CD4-positive, alpha-beta T cell (primary cell): ENCODE measurements at places on chromosomes 4 and X. TPM values are rescaled to one million over a fixed set of nuclear protein-coding genes. Genes with fewer than 3 reads are reported as not detected.

Gene GAGE12E
- not detected for total RNA-seq

Gene PCDH19
- total RNA-seq: not detected

DNA sequence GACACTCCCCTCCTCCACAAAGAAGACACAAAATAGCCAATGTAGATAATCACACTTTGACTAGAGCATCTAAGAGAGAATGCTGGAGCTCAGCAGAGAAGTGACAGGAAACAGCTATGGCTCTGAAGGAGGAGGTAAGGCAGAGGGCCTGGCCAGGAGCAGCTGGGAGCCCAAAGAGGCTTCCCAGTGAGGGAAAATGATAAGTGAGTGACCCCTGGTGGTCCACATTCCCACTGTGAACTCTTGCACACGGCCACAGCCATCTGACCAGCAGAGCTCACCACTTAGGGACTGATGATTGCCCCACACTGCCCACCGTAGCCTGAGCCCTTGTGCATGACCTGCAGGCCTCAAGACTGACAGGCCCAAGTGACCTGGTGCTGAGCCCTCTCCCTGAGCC lies 162.7 kb upstream of the GALNTL6 start:
- no peaks in the 10 kb centered on the region for H3K27me3 ChIP-seq
- no peaks in the 10 kb centered on the region for H3K4me1 ChIP-seq
- no peak for DNase-seq
- H3K27ac ChIP-seq: no peak overlapping the region
- no peaks in the 10 kb centered on the region for H3K36me3 ChIP-seq

DNA sequence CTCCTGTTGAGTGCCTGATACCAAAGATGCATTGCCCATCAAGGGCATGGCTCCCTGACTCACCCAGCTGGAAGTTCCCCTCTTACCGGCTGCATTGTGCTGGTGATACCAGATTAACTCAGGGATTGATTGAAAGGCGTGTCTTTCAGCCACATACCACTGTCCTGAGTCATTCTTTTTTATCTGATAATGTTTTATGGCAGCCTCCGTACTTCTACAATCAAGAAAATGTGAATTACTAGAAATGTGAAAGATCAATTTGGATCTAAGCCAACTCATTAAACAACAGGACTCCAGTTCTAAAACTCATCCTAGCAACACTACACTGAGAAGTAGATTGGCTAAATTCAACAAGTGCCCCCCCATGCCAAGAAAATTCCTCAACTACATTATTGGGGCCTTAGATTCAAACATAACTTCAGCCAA lies 40.0 kb downstream of the TXK start:
- no peaks in the 10 kb centered on the region for H3K4me1 ChIP-seq
- DNase-seq: no peak
- H3K4me3 ChIP-seq: no peak overlapping the region
- no peaks in the 10 kb centered on the region for H3K27me3 ChIP-seq
- H3K27ac ChIP-seq: peak overlapping the region; percentile 17

DNA sequence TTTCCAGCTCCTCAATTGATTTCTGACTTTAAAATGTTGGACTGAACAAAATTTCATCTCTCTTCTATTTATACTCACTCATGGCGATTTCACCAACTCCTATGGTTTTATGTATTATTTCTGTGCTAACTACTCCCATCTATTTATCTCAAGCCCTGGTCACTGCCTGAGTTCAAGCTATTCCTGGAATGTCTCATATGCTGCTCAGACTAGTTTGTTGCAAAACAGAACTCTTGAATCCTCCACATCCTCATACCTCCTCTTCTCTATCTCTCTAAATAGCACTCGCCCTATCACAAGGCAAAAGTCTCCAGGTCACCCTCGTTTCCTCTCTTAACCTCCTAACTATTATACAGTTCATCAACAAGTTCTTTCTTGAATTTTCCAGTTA lies 19.0 kb upstream of the DDX60 start:
- no peak for DNase-seq
- no peaks in the 10 kb centered on the region for H3K4me1 ChIP-seq
- no peaks in the 10 kb centered on the region for H3K36me3 ChIP-seq
- no peak overlapping the region for H3K4me3 ChIP-seq
- H3K27ac ChIP-seq: no peak overlapping the region
- no peaks in the 10 kb centered on the region for H3K27me3 ChIP-seq

- no peak for DNase-seq
- H3K36me3 ChIP-seq: no peaks in the 10 kb centered on the region
- no peaks in the 10 kb centered on the region for H3K27me3 ChIP-seq
- H3K4me3 ChIP-seq: no peak overlapping the region
- H3K27ac ChIP-seq: no peak overlapping the region
These were observed 72.8 kb upstream of the ARSJ start for GRCh38 chr4:114052227-114052626.

DNA sequence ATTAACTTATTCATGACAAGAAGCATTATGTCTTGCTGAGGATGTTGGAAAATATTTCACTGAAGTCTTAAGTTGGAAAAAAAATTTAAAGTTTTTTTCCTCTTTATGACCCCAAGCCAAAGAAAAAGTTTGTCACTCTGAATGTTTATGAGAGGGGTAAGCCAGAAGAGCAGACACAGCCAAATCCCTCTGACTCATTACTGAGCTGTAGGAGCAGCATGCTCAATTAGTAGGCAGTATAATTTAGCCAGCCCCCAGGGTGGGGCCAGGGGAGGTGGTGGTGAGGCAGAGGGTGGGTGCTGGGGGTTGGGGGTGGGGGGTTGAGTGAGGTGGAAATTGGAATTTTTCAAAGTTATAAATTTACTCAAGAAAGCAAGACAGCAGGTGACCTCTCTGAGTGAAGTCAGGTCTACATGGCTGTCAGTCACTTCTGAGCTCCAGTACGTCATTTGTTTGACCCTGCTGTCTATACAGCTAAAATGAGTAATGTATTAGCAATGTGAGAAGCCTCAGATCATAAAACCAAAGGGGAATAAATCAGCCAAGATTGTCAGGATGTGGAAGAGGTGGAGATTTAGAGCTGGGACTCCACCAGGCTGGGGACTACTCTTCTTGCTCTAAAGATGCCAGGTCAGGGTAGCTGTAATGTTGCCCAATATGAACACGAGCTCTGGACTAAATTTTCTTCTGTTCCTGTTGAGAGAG lies 98.8 kb upstream of the NDP start:
- H3K27ac ChIP-seq: no peak overlapping the region
- no peak for DNase-seq
- H3K4me1 ChIP-seq: no peaks in the 10 kb centered on the region

- no peak overlapping the region for H3K27ac ChIP-seq
- H3K4me1 ChIP-seq: peaks cover 40% of the 10 kb centered on the region
- no peaks in the 10 kb centered on the region for H3K27me3 ChIP-seq
- H3K4me3 ChIP-seq: peak overlapping the region; percentile 98
These were observed 2.6 kb downstream of the PGK1 start for GRCh38 chrX:78106651-78106986.

DNA sequence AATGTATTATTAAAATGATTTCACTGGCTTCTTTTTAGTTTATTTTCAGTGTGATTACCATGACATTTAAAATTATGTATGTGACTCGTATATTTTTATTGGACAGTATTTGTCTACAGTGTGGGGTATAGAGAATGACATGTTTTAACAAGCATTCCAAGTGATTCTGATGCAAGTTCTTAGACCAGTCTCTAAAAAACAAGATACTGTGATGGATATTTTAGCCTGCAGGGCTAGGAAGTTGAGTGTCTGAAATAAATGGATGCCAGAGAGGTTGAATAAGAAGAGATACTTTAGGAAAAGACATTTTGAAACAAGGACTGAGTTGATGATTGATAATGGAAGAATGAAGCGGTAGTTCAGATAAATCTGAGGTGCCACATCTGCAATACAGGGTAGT lies 3.5 kb upstream of the MAD2L1 start:
- H3K4me1 ChIP-seq: peaks cover 14% of the 10 kb centered on the region
- no peak overlapping the region for H3K27ac ChIP-seq
- DNase-seq: no peak

DNA sequence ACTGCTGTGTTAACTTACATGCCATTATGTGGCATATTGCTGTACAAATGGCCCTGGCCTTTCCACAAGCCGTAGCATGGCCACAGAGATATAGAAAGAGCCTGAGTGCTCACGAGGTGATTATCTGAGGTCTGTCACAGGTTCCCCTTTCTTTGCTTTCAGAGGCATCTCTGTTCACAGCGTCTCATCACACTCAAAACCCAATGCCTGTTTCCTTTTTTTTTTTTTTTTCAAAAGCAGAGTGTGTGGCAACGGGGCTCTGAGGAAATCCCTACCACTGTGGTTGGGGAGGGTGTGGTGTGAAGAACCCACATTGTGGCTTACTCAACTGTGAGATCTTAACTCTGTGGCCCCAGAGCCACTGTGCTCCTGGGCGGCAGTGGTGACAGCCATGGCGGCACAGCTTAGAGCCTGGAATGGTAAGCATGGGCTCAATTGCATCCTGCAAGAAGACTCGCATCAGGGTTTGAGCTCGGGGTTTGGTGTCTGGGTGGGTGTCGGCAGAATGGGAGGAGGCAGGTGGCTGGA lies 30.8 kb downstream of the RTL5 start:
- H3K36me3 ChIP-seq: no peaks in the 10 kb centered on the region
- peak overlapping the region; percentile 61 for H3K4me3 ChIP-seq
- peaks cover 2% of the 10 kb centered on the region for H3K27me3 ChIP-seq
- H3K4me1 ChIP-seq: peaks cover 67% of the 10 kb centered on the region

DNA sequence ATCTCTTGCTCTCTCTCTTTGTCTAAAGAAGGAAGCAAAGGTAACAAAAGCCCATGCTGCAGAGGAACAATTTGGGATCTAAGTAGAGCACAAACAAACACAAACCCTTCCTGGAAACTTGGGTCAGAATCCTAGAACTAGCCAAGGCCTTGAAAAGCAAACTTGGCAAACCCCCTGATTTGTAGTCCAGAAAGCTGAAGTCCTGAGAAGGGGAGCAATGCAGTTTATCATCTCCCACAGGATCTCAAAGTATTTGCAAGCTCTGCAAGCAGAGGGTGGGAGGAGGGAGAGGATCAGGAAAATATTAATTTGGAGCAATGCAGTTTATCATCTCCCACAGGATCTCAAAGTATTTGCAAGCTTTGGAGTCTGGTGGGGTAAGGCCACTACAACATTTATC lies 379.5 kb upstream of the FGF13 start:
- DNase-seq: no peak
- H3K4me3 ChIP-seq: no peak overlapping the region
- no peaks in the 10 kb centered on the region for H3K36me3 ChIP-seq
- no peaks in the 10 kb centered on the region for H3K27me3 ChIP-seq

DNA sequence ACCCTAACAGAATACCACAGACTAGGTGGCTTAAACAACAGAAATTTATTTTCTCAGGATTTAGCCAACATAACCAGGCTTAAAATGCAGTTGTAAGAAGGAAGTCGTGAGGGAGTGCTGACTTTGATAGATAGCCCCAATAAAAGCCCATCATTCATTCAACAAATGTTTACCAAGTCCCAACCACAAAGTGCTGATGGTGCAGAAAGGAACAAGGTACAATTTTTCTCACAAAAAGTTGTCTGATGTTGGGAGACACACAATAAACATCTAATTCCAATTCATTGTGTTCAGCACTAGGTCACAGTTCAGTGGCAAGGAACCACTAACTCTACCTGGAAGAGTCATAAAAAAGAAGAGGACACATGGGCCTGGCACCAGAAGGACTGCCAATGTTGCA lies 42.2 kb downstream of the AKAP4 start:
- no peak overlapping the region for H3K27ac ChIP-seq
- H3K4me3 ChIP-seq: no peak overlapping the region
- H3K27me3 ChIP-seq: no peaks in the 10 kb centered on the region

DNA sequence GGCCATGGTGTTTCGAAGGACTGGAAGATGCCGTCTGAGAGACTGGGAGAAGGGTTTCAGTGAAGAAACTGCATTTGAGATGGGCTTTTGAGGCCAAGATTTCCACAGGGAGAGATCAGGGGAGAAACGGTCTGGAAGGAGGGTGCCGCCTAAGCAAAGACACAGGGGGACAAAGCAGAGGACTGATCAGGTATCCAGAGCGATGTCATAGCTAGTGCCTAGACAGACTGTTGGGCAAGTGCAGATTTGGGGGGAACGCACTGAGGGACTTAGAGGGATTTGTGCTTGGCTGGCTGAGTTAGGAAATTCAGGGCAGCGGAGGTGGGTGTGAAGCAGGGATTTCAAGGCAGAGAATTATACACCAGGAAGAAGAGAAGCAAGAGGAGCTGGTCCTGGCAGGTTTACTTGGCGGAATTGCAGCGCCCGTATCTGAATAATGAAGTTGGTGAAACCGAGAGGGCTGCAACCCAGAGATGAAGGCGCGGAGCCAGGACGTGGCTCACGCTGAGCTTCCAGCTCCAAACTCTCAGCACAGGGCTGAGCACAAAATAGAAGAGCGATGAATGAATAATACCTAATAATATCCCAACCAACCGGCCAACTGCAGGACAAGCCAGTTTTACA lies 106.9 kb downstream of the MAML3 start:
- no peak overlapping the region for H3K4me3 ChIP-seq
- H3K27me3 ChIP-seq: no peaks in the 10 kb centered on the region
- H3K27ac ChIP-seq: no peak overlapping the region
- no peak for DNase-seq
- no peaks in the 10 kb centered on the region for H3K36me3 ChIP-seq

GRCh38 chrX:43958529-43958928 lies 14.7 kb downstream of the NDP start:
- H3K36me3 ChIP-seq: no peaks in the 10 kb centered on the region
- peaks cover 3% of the 10 kb centered on the region for H3K4me1 ChIP-seq
- H3K27me3 ChIP-seq: no peaks in the 10 kb centered on the region
- H3K4me3 ChIP-seq: no peak overlapping the region

DNA sequence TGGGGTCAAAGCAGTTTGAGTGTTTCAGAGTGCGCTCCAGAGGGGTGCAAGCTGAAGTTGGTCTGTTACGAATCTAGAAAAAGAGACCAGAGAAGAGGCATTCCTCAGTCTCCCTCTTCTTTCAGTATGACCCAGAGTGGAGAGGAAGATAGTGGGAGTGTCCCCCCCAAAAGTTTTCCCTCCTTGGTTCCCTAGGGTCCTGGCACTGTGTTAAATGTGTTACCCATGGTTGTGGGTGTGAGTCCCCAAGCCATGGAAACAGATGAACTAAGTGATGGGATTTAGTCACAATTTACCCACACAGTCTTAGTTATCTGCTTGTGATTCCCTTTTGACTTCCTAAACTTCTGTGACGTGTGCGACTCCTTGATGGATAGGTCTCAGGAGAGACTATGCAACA lies 27.0 kb upstream of the NAF1 start:
- H3K4me1 ChIP-seq: no peaks in the 10 kb centered on the region
- no peak overlapping the region for H3K4me3 ChIP-seq

DNA sequence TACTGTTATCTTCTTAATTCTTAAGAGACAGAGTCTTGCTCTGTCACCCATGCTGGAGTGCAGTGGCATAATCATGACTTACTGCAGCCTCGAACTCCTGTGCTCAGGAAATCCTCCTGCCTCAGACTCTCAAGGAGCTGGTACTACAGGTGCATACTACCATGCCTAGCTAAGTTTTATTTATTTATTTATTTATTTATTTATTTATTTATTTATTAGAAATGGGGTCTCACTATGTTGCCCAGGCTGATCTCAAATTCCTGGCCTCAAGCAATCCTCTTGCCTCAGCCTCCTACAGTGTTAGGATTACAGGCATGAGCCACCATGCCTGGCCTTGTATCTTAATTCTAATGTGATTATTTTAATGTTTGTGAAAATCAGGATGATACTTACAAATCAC lies 125.6 kb downstream of the THOC2 start:
- no peak overlapping the region for H3K4me3 ChIP-seq
- H3K4me1 ChIP-seq: no peaks in the 10 kb centered on the region

- no peak overlapping the region for H3K27ac ChIP-seq
- peaks cover 11% of the 10 kb centered on the region for H3K4me1 ChIP-seq
- peaks cover 22% of the 10 kb centered on the region for H3K27me3 ChIP-seq
- no peak overlapping the region for H3K4me3 ChIP-seq
These were observed 651 bp downstream of the UCHL1 start for GRCh38 chr4:41257257-41257901.
